ENCODE measurements at places on chromosomes 2 and 18.

DNA sequence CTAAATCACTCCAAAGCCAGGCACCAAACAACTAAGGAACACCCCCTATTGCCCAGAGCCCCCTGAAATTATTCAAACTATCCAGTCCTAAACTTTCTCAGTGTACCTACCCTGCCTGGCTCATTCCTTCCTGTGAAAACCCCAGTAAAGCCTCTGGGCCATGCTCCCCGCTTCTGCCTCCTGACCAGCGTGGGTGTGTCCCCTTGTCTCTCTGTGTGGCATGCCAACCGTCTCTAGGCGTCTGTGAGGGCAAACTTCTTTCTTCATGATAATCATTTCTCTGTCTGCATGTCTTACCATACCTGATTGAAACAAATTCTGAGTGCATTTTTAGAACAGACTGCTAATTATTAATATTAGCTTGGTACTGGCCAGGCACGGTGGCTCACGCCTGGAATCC, 109.0 kb upstream of the MSH2 start:
- no peak for DNase-seq

- DNase-seq, result no peak
Observed at GRCh38 chr2:142668420-142668819, 209.0 kb upstream of the KYNU start.

DNA sequence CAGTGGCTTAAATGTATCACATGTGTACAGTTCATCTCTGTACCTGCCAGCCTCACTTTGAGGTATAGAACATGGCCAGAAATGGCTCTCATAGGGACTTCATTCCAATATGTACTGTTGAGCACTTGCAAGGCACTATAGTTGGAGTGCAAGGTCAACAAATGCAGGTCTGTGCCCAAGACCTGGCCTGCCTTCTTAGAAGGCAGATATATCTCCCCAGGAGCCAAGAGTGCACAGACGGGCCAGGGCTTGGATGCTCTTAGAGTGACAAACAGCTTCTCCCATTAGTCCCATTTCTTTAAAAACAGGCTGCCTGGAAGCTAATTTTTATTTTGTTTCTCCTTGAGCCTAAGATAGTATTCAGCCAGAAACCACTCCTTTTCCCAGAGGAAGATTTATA, 7.3 kb downstream of the TEX261 start:
- no peak for DNase-seq

- no peak for DNase-seq
Observed at GRCh38 chr2:170848587-170848986, 31.9 kb downstream of the GAD1 start.

- no peak for DNase-seq
Observed at GRCh38 chr2:159605441-159606178, 10.7 kb downstream of the BAZ2B start.

DNA sequence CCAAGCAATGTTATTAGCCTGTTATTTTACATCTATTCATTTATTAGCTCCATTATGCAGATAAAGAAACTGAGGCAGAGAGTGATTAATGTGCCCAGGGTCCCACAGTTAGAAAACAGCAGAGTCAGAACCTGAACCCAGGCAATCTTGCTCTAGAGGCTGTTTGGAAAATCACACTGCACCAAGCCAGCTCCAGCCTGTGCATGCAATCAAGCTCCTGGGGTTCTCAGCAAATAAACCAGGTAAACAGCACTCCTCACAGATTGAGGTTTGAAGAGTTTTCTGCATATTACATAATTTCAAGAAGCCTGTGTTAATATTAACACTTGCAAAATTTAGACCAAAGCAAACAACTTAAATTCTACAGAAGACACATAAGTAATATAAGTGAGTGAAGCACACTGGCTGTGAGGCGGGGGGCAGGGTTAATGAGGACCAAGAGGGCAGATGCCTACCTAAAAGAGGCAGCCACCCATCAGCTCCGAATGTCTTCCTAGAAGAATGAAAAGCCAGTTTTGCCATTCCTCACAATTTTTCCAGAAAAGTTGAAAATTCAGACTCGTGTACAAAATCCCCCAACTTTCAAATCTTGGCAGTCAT, 35.4 kb downstream of the CACNB4 start:
- no peak for DNase-seq

GRCh38 chr18:79314838-79315388, 80.8 kb upstream of the NFATC1 start:
- DNase-seq, result no peak
